ENCODE measurements at places on chromosomes 12 and 14.

DNA sequence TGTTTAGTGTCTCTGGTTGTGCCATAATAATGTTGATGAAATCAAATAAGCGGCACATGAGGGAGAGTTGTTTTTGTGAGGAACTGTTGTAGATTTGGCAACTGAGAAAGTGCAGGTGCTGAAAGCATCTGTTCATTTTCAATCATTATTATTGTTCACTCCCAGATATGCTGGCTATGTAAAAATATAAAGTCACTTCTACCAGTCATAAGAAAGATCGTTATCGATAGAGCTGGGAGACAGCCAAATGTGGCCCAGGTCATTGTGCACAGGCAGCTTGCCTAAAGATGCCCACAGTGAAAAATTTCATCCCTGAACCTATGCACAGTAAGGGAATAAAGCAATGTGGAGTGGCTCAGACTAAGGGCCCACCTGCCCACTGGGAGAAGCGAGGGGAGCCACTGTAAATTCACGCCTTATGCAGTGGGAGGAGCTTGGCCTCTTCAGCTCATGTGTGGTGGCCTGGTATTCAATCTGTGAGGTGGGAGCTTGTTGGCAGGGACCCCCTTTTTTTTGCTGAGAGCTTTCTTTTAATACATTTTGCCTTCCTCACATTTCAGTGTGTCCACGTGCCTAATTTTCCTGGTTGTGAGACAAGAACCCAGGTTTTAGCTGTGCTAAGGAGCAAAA, 1490.8 kb upstream of the TMEM132C start:
- DNase-seq: no peak

DNA sequence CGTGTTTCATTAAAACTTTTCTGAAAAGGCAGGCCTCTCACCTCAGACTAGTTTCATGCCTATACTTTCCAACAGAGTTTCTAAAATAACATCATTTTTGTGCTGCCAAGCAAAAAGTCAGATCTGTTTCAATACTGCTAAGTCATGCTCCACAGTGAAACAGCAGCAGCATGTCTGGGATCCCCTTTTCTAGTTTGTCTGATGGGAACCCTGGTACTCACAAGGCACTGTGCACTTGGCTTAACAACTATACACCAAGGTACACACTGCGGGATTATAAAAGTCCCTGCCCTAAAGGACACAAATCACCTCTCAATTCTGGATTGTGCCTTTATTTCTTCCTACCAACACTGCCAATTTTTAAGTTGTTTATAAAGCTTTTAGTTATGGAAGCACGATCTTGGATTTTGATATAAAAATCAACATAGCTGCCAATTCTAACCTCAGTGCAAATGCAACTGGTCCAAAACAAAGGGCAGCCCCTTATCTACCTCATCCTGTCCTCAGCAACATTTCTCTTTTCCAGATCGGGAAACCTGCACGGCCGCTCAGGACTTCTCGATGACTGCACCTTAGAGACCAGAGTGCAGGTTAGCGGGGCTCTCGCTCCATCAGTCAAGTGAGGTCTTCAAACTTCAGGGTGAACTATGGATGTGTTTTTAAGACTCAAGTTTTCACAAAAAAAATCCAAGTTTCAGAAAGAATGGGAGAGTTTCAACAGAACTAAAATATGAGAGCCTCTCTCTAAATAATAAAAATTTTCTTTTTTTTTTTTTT, 1.7 kb upstream of the EIF5 start:
- no peak for DNase-seq

- no peak for DNase-seq
Measured at GRCh38 chr14:105442834-105443233, 23.2 kb downstream of the MTA1 start.

- peak; percentile 70 for DNase-seq
Measured at GRCh38 chr12:26226629-26227360, 31.4 kb downstream of the SSPN start.

DNA sequence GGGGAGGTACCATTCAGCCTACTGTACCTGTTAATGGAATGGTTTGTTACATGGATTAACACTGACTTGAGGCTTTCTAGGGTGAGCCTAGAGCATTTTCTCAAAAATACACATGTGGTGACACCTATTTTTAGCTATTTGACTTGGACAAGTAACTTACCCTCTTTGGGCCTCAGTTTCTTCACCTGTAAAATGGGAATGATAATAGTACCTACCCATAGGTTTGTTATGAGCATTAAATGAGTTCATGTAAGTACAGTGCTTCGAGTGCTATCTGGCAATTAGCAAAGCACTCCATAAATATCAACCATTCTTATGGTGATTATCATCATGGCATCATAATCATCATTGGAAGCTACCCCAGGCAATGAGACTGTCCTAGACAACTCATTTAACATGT, 216.5 kb downstream of the CHST11 start:
- no peak for DNase-seq

DNA sequence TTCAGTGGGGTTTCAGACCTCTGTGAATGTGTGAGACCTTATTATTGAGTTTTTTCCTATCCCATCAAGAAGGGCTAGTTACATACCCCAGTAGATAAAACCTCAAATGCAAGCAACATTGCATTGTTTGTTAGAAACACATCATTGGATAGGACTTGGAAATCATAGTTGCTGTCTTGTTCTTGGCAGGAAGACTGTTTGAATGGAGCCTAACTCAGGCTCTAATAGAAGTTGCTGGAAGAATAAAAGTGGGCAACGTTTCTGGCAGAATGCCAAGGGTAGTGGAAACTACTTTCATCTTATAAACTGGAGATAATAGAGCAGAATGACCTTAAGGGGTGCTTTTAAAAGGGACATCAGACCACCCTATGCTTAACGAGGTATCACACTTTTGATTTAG, 9.9 kb upstream of the PTHLH start:
- DNase-seq: no peak

DNA sequence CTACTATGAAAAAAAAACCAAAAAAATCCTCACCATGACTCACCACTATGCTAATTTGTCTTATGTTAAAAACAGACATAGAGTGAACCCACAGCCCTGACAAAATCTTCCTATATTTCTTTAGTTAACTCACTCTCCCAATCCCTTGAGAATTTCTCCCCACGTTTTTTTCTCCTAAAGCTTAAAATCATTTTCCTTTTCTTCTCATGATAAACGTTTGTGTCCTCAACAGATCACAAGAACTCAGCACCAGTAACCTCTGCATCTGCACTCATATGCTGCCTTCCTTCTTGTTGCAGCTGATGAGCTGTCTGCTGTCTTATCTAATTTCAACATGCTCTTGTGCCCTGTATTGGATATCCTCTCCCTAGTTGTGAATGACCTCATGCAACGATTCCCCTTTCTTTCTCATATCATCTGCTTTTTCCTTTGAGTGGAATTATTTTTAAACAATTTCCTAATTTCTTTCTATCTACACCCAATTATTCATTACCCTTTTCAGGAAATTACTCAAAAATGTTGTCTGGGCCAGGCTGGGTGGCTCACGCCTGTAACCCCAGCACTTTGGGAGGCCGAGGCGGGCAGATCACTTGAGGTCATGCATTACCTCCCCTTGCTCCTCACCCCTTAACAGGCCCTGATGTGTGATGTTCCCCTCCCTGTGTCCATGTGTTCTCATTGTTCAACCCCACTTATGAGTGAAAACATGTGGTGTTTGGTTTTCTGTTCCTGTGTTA, 427.5 kb upstream of the MGAT4C start:
- DNase-seq: no peak

DNA sequence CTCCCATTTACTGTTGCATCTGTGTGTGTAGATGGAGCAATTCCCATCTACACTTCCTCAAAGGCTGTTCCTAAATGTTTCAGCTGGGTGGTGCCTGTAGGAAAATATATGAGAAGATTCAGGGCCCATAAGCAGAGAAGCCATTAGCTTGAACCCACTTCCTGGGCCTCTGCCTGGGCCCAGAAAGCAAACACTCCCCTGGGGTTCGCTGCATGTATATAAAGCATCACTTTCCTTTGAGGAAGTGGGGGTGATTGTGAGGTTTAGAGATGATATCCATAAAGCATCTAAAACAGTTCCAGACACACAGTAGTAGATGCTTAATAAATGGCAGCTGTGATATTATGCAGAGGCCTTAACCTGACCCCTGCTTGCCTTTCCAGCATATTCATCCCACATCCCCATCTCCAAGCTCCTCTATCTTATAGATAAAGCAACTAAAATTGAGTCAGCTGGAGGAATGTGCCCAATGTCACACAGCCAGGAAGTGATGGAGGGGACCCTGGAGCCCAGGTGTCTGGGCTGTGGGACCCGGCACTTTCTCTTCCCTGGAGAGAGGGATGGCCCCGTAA, 280.0 kb upstream of the CRY1 start:
- no peak for DNase-seq

DNA sequence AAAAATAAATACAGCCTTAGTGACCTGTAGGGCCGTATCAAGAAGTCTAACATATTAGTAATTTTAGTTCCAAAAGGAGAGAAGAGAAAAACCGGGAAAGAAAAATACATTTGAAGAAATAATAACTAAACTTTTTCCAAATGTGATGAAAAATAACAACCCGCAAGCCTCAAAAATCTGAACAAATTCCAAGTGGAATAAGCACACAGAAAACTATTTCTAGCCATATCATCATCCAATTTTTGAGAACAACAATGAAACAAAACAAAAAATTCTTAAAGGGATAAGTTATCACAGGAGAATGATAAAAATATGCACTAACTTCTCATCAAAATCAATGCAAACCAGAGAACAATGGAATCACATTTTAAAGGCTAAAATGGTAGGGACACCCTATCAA, 198.1 kb upstream of the PLXNC1 start:
- DNase-seq: no peak

GRCh38 chr12:6370994-6371754, 4.2 kb downstream of the SCNN1A start:
- DNase-seq: no peak

DNA sequence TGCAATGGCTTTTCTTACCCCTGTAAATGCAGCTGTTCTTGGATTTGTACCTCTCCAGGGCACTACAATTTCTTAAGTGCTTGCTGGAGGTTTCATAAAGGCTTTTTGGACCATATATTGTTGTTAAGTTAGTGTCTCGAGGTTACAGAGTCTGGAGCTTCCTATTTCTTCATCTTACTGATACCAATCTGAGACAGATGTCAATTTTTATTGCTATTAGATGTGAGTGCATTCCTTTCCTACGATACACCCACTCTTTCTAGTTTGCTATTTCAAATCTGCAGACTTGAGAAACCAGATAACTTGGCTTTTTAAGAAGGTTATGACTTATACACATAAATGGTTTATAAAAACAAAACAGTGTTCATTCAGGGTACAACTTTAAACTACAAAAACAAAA, 2.1 kb downstream of the NOXRED1 start:
- no peak for DNase-seq

GRCh38 chr12:54393743-54394142, 9.2 kb upstream of the ZNF385A start:
- DNase-seq: no peak

- no peak for DNase-seq
Measured at GRCh38 chr12:14303661-14304155, 61.8 kb upstream of the ATF7IP start.

DNA sequence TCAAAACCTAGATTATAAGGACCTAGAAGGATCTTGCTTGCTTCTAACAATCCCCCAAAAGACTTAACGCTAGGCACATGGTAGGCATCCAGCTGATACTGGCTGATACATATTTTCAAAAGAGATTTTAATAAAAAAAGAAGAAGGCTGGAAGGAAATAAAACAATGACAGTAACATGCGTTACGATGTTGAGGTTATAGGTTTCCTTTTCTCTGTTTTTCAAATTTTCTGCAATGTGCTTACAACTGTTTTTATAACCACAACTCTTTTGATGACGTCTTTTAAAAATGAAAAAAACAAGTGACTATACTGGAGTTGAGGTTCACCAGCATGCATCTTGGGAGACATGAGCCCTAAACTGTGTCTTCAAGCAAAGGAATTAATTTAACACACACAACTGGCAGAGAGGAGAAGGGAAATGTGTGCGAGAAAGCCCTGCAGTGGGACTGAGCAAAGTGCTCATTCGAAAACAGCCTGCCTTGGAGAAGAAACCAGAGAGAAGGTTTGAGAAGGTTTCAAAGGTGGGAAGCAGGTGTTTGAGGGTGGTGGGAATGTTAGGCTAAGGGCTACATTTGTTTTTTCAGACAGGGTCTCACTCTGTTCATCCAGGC, 80.4 kb downstream of the DUSP16 start:
- DNase-seq: no peak

GRCh38 chr14:24162093-24162492, 1.0 kb downstream of the IRF9 start:
- no peak for DNase-seq

GRCh38 chr12:117045160-117046010, 53.8 kb downstream of the TESC start:
- DNase-seq: no peak

DNA sequence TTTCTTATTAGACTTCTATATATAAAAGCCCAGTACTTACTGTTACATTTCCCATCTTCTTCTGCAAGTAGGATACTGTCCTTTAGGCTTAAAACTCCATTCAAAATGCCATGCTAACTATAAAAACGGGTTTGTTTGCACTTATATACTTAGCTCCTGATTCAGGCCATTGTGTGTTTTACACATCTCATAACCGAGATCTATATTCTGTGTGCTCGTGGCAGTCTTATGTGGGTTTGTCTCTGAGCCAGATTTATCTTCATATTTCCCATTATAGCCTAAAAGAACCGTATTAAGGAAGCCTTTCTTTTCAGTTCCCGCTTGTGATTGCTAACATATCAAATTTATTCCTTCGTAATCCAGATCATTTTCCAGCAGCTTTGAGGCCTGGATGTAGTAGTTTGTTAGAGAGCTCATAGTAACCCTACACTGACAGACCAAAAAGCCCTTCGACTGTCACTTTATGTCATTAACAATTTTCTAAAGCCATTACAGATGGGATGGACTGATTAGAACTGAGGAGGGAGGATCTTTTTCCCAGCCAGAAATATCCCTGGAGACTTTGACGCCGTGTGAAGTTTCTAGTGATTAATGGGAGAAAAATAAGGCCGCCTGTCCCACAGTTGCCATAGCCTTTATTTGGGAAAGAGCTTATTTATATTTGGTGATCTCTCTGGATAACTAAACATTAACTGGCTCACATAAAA, 508.5 kb downstream of the FOXG1 start:
- no peak for DNase-seq

GRCh38 chr12:14905269-14906004, 19.8 kb upstream of the MGP start:
- no peak for DNase-seq

GRCh38 chr12:46082490-46083200, 92.3 kb upstream of the SCAF11 start:
- DNase-seq: no peak

GRCh38 chr14:79557309-79557708, 654.0 kb downstream of the DIO2 start:
- no peak for DNase-seq

DNA sequence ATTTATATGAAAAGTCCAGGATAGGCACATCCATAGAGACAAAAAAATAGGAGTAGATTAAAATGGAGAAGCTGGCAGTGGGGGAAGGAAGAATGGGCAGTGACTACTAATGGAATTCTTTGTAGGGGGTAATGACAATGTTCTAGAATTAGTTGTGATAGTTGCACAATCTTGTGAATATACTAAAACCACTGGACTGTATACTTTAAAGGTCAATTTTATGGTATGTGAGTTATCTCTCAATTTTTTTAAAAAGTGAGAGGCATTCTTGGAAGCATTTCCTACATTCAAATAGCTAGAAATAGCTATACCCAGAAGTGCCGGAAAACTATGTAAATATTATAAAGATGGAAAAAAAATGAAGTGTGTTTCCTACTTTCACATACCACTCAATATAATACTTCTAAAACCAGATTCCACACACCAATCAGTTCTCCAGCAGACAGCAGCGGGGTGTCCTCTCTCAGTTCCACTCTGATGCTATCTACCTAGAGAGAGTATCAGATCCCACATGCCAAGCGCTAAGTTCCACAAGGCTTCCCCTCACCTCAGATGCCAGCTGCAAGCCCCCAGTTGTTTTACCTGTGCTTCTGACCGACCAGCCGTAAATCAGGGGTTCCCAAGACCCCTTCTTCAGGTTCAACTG, 41.7 kb upstream of the NID2 start:
- no peak for DNase-seq
